ENCODE measurements at places on chromosomes 11 and 22.

- DNase-seq: no peak
Observed at GRCh38 chr11:46892838-46893237, 25.5 kb downstream of the LRP4 start.

- DNase-seq: no peak
Observed at GRCh38 chr22:24563246-24563645, 7.4 kb downstream of the SNRPD3 start.

- DNase-seq: no peak
Observed at GRCh38 chr11:3077189-3077836, 20.1 kb upstream of the CARS1 start.

DNA sequence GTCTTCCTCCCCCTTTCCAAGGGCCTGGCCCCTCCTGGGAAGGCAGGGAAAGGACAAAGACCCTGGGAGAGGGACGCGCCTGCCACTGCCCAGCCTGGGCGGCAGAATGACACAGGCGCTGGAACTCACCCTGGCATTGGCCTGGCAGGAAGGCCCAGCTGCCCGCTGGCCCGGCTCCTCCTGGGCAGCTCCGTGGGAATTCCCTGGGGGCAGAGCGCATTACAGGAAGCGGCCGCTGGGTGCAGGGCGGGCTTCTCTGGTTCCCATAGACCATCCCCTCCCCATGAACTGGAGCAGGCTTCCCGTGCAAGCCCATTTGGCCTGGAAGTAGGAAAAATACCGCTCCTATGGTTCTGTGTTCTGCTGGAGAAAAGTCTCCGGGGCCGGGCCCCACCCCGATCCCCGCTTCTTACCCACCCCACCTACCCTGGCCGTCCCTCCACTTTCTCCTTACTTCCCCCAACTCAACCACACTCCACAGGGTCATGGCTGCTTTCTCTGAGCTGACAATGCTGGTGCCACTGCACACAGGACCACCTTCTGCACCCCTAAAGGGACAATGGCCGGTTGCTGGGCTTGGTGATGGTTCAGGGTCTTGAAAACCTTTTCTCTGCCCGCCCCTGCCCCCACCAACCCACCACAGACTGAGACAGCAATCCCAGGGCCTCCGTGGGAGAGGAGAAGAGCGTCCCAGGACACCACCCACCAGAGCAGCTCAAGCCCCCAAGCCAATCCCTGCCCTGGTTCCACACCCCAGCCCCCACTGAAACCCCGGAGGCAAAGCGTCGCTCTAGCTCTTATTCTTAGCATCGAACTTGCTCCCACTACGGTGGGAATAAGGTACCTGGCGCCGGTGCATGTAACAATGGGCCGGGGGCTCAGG lies 58.9 kb downstream of the LINC01488 start:
- peak; percentile 23 for DNase-seq

GRCh38 chr11:17905477-17905876 lies 107.4 kb downstream of the SERGEF start:
- DNase-seq: no peak

DNA sequence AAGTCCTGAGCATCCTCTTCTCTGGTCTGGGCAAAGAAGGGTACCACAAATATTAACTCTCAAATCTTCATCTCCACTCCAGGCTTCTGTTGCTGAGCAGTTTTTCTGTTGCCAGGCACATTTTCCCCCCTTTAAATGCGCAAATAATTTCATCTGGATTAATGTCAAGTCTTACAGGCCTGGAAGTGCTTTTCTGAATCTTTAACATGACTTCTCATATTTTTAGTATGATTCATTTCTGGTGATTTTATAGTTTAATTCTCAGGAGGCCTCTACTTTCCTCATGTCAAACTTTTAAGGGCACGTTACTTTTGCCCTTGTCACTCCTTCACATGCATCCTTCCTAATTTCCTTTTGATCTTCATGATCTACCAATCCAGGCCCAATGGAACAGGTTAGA lies 510.2 kb downstream of the METTL15 start:
- no peak for DNase-seq

GRCh38 chr22:28885939-28886338 lies 2.6 kb downstream of the ZNRF3 start:
- no peak for DNase-seq

DNA sequence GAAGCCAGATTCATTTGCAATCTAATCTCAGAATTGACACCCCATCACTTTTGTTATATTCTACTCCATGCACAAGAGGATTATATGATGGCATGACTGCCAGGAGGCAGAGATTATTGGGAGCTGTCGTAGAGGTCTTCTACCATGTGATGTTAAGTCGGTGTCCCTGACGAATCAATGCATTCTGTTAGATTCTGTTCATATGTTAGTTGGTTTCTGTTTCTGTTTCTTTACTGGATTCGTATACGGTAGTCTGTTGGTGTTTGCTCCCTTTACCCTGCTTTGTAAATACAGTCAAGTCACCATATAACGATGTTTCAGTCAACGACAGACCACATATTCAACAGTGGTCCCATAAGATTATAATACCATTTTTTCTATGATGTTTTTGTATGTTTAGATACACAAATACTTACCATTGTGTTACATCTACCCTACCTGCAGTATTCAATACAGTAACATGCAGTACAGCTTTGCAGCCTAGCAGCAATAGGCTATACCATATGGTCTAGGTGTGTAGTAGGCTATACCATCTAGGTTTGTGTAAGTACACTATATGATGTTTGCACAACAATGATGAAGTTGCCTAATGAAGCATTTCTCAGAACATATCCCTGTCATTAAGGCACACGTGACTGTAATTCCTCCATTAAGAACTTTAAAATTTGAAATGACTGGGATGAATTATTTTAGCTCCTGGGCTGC lies 22.8 kb upstream of the RASSF10 start:
- DNase-seq: no peak

- DNase-seq: no peak
Observed at GRCh38 chr11:114066046-114066648, 6.6 kb downstream of the ZBTB16 start.

- DNase-seq: no peak
Observed at GRCh38 chr22:28381429-28382167, 298.0 kb downstream of the TTC28 start.

- DNase-seq: no peak
Observed at GRCh38 chr11:7567311-7567710, 53.5 kb downstream of the PPFIBP2 start.

DNA sequence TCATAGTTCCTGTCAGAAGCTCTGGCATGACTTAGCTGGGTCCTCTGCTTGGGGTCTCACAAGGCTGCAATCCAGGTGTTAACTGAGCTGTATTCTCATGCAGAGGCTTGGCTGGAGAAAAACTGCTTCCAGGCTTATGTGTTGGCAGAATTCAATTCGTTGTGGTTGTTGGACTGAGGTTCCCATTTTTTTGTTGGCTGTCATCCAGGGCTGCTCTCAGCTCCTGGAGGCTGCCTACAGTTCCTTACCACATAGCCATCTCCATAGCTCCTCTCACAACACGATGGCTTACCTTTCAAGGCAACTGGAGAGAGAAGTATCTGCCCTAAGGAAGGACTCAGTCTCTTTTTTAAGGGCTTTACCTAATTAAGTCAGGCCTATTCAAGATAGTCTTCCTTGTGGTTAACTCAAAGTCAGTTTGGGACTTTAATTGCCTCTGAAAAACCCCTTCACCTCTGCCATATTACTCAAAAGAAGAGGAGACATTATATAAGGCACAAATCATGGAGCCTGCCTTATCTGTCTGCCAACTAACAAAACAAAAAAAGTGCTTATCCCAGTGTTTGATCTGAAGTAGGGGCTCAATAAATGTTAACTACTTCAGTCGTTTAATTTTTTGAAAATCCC lies 35.2 kb downstream of the OR2AG2 start:
- no peak for DNase-seq

GRCh38 chr11:46374815-46375214 lies 6.7 kb upstream of the MDK start:
- DNase-seq: no peak

DNA sequence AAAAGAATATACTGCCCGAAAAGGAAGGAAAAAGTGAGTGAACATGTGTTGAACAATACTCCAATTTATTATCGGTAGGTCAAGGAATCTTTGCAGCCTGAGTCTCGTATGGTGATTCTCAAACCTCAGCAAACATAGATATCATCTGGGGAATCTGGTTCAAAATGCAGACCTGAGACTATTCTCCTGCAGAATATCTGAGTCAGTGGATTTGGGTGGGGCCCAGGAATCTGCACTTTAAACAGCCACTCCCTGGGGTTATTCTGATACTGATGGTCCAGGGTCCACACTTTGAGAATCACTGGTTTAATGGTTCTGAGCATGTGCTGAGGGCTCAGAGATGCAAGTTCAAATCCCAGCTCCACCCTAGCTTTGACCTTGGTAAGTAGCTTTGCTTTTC lies 53.6 kb upstream of the GRK3 start:
- no peak for DNase-seq

DNA sequence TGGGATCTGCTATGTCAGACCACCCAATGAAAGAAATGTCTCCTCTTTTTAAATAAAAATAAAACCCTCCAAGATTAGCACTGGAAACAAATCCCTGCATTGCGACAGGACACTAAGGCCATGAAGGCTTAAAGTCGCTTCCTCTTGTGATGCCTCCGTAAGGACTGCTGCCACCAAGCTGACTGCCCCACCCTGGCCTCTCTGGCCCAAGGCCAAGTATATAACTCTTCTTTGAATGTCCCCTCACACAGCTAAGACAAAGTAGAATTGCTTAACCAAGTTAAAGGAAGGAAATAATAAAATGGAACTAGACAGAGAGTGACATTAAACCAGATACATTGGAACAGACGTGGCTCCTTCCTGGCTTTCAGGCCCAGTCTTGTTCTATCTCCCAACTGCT lies 7.5 kb upstream of the NRGN start:
- DNase-seq: no peak

- no peak for DNase-seq
Observed at GRCh38 chr11:35243774-35244173, 104.8 kb downstream of the CD44 start.

DNA sequence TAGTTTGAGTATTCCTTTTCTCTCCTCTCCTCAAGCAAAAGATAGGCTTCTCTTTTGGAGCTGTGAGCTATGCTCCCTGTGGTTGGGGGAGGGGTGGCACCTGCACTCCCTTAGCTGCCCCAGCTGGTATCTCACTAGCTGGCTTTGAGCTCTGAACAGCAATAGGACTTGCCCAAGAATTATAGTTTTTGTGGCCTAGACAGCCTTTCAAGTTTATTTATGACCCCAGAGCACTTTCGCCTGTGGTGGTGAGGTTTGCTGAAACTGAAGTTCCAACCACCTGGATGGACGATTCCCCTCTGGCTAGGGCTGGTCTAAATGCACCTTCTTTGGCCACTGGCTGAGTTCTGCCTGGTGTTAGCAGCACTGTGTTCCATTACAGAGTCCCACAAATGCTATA lies 37.1 kb upstream of the SLC37A2 start:
- peak; percentile 16 for DNase-seq

GRCh38 chr11:44083906-44084305 lies 11.6 kb upstream of the EXT2 start:
- no peak for DNase-seq

DNA sequence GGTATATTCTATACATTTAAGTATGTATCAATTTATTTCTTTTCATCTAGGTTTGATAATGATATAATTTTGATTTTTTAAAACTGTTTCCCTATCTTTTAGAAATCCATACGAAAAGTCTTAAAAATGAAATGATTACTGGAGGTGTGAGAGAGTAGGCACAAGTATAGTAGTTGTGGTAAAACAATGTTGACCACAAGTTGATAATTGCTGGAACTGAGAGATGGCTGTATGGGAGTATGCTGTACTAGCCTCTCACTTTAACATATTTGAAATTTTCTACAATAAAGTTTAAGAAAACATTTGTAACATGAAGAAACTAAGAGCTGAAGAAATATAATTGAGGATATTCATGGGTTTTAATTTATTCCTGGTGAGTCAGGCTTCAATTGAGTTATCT lies 30.0 kb downstream of the FSHB start:
- DNase-seq: no peak

DNA sequence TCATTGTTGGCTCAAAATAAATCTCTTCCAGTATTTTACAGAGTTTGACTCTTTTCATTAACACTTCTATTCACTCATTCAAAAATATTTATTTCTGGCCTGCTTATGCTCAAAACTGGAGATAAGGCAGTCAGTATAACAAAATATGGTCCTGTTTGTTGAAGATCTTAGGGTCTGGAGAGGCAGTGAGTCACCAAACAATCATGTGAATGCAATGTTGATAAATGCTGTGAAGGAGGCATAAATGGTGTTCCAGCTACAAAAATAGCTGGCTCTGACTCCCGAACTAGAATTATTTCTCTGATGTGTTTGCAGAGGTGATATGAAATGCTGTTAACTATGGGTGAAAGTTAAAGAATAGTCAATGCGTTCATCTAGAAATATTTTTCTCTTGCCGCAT lies 390.6 kb downstream of the AASDHPPT start:
- no peak for DNase-seq

GRCh38 chr11:25583596-25583995 lies 748.3 kb upstream of the ANO3 start:
- DNase-seq: no peak

DNA sequence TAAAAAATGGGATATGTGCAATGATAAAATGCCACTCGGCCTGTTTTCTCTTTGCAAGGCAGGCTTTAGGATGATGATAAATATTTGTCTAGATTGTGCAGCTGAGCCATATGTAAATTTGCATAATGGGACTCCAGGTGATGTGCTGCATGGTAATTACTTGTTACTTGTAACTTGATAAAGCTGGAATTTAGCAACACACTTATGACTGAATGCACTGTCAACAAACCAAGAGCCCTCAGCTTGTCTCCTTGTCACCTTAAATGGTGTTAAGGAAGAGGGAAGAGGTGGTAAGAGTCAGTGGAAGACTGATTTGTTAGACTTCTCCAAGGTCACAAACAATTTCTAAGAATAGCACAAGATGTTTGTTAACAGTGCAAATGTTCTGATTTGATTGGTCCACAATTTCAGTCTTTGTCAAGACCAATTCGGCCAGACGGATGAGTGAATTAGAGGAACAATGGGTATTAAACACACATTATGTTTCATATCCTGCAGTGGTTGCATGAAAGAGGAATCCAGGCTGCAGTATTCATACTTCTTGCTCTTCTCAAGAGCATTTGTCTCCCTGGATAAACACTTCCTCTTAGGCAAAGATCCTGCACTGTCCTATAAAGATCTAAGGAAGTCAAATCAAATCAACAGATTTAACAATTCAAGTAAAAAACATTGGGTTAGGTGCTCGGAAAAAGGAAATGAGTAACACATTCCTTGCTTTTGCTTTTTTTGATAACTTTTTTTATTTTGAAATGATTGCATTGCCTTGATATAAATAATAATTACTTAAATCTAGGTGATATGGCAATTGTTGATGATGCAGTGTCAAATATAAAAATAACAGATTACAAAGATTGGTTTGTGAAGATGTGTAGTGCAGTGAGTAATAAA lies 448.3 kb upstream of the DDI1 start:
- DNase-seq: no peak

DNA sequence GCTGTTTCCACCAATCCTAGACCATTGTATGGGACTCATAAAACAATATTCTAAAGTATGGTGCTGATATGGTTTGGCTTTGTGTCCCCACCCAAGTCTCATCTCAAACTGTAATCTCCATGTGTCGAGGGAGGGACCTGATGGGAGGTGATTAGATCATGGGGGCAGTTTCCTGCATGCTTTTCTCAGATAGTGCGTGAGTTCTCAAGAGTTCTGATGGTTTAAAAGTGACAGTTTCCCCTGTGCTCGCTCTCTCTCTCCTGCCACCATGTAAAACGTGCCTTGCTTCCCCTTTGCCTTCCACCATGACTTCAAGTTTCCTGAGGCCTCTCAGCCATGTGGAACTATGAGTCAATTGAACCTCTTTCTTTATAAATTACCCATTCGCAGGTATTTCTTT lies 29.2 kb upstream of the FEZ1 start:
- no peak for DNase-seq

- no peak for DNase-seq
Observed at GRCh38 chr11:121448431-121448941, 3.6 kb upstream of the SORL1 start.

GRCh38 chr11:94799726-94800125 lies 31.6 kb downstream of the AMOTL1 start:
- DNase-seq: no peak
